ENCODE measurements at places on chromosomes 2 and 18.

- peak; percentile 82 for DNase-seq
Observed at GRCh38 chr2:177245010-177245422, 19.5 kb downstream of the NFE2L2 start.

GRCh38 chr2:23617811-23618215 lies 232.8 kb downstream of the KLHL29 start:
- no peak for DNase-seq

GRCh38 chr18:62285281-62285680 lies 39.8 kb upstream of the TNFRSF11A start:
- DNase-seq: no peak

DNA sequence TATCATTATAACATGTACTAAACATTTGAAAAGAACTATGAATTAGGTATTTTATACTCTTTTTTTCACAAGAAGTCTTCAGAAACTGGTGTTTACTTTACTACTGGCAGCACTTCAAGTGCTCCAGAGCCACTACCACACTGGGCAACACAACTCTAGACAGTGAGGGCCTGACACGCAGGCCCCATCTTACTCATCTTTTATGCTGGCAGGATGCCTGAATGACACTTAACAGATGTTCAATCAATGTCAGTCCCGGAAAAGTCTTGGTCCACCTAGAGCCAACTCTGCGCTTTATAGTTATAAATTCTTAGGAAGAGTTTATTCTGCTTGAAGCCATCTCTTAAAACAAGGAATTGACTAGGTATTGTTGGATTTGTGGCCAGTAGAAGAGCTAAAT lies 8.7 kb upstream of the WIPF1 start:
- peak; percentile 94 for DNase-seq

- DNase-seq: no peak
Observed at GRCh38 chr2:1499033-1499795, 86.0 kb downstream of the TPO start.

- no peak for DNase-seq
Observed at GRCh38 chr2:40087434-40087833, 308.4 kb upstream of the THUMPD2 start.

GRCh38 chr2:4110273-4110672 lies 406.9 kb downstream of the DCDC2C start:
- no peak for DNase-seq

- DNase-seq: no peak
Observed at GRCh38 chr2:240848900-240849680, 19.5 kb upstream of the AGXT start.

DNA sequence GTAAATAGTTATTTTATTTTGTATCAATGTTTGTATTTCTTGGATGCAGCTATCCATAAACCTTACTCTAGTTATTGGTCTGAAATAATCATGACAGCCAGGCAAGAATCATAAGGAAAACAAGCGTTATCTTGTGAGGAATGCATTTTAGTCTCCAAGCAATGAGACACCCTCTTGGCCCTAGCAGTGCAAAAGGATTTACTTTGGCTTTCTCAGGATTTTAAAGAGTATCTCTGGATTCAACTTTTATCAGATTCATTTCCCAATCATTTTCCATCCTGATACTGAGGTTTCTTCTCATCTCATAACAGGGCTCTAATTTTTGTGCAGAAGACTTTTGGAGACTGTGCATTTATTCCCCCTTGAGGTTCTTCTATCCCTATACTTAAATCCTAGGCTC lies 480.8 kb downstream of the TMX3 start:
- DNase-seq: no peak

Data from fibroblast of skin of abdomen (primary cell).